ENCODE measurements at places on chromosomes 2 and 18.

- no peak for DNase-seq
Observed at GRCh38 chr2:101731221-101732054, 33.9 kb downstream of the MAP4K4 start.

DNA sequence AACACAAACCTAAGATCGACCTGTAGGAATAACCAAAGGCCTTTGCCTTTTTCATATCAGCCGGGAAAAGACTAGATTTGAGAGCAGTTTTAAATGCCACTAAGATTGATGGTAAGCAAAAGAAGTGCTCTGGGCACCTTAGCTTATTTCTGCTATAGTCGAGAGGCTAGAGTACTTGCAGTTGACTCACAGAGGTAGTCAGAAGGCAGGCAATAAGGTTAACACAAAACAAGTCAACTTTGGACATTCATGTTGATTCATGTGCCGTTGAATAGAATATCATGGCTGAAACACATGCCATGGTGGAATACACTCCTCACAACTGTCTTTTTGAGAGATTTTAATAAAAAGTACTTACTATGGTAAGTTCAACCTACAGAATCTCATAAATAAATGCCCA, 507.6 kb downstream of the ZEB2 start:
- DNase-seq = no peak

GRCh38 chr2:219455581-219455980, 20.9 kb downstream of the SPEG start:
- DNase-seq = no peak

- no peak for DNase-seq
Observed at GRCh38 chr2:42098571-42099437, 51.0 kb downstream of the PKDCC start.

- no peak for DNase-seq
Observed at GRCh38 chr18:65403534-65403933, 347.3 kb upstream of the CDH7 start.

GRCh38 chr18:74731097-74731496, 133.4 kb downstream of the ZNF407 start:
- no peak for DNase-seq

- no peak for DNase-seq
Observed at GRCh38 chr2:174486563-174487107, at the start of gene GPR155. GPR155 (minus strand) TSS chr2:174487029; CDS start chr2:174481956, 5,073 bp downstream.

DNA sequence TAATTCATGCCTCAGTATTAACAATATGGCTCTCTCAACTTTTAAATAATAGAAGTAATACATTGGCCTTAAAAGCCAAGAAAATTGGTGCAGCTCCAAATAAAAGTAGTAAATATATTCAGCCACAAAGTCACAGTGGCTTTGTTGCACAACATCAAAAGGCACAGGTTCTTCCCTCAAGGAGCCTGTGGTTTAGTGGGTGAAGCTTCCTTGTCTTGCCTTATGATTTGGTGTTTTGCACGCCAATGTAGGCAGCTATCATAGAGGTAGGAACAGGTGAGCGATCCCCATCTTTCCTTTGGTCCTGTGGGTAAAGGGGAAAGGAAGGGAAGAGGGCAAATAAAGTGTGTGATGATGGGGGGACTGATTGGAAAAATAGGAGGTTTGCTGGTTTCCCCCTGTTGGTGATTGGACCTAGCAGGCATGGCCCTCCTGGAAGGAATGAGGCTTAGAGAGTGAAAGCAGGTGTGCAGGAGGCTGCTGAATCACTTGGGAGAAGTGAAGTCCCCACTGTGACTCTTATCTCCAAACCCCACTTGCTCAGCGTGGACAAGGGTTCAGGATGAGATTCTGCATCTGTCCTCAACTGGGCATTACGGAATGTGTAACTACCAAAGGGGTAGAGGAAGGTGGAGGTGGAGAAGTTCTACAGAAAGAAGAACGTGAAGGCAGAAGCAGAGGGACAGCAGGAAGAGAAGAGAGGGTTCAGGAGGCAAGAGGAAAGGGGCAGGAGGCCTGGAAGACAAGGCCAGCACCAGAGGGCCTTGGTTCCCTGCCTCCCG, 20.1 kb upstream of the TNP1 start:
- no peak for DNase-seq

DNA sequence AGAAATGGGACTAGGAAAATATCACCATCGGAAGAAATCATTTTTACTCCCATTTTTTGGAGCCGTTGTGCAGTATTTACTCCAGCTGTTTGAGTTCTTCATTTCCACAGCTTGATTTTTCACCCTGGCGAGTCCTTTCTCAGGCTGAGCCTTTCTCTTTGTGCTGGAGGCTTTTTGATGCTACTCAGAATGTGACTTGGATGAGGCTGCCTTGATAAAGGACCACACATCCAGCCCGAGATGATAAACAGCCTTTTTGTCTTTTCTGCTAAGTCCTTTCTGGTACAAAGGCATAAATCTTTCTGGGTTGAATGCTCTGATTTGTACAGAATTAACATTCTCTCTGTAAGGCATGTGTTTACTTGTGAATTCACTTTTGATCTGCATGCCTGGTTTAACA, 17.6 kb upstream of the CTDP1 start:
- no peak for DNase-seq

DNA sequence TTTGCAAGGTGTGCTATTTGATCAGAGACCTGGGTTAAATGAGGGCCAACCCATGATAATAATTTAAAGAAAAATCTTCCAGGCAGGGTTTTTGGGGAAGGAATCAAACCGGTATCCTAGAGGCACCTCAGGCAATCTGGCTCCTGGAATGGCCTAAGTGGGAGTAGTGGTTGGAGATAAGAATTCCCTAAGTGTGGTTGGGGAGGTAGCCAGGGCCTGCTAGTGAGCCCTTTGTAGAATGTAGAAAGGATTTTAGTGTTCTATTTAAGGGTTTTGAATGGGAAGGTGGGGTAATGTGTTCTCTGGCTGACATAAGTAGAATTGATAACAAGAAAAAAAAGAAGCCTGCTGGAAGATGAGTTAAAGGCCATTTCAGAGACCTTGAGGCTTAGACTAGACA, 422.2 kb downstream of the XIRP2 start:
- no peak for DNase-seq

DNA sequence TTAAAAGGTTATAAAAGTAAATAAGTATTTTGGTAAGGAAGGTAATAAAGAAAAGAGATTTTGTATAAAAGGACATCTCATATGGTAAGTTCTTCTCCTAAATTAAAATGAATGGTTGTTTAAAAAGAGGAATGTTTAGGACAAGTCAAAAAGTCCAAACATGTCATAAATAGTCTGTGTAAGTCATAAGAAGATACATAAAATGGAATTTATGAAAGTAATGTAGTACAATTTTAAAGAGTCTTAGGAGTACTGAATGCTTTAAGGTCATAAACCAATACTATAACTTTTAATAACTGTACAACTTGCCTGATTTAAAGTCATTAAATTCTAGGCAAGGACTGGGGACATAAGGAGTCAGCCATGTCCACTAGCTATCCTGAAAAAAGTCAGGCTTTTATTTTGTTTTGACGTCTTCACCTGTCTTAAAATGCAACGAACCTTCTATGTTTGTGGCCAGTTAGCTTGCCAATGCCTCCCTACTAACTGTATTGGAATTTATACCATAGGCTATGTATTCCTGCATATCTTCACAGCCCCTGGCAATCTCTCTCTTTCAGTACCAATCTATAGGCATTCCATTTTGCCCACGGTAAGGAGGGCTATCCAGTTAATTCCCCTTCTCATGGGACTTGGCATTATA, 312.3 kb upstream of the LRRTM4 start:
- no peak for DNase-seq

- DNase-seq = no peak
Observed at GRCh38 chr2:239279508-239280295, 121.1 kb downstream of the HDAC4 start.

- DNase-seq = no peak
Observed at GRCh38 chr2:5495586-5495985, 196.6 kb upstream of the SOX11 start.

GRCh38 chr2:72984172-72984671, 66.9 kb downstream of the EMX1 start:
- no peak for DNase-seq

DNA sequence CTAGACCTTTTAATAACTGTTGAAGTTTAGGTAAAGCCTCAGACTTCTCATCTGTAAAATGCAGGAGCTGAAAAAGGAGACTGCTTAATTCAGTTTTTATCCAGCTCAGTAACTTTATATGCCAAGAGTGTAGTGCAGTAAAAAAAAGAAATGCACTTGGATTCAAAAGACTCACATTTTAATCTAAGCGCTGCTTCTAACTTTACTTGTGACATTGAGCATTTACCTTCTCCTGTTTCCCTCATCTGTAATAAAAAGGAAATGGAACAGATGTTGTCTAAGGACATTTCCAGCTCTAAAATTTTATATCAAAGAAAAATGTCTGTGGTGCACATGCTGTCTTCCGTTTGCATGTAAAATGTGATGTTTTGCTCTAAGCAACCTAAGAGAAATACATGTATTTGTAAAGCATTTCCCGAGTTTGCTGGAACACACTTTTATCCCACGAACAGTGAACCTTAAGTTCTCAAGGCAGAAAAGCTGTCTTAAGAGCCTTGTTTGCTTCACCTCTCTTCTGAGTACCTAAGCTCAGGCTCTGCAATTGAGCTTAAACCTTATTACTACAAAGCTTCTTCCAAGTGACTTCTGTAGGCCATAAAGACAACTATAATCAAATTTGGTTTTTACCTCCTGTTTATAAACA, 24.2 kb upstream of the TANK start:
- DNase-seq = no peak

- DNase-seq = peak; percentile 89
Observed at GRCh38 chr2:220847589-220847988, 724.5 kb downstream of the EPHA4 start.

GRCh38 chr2:79994965-79995364, 309.6 kb downstream of the LRRTM1 start:
- DNase-seq = no peak

GRCh38 chr2:206158563-206159345, 490 bp downstream of the NDUFS1 start:
- DNase-seq = no peak

DNA sequence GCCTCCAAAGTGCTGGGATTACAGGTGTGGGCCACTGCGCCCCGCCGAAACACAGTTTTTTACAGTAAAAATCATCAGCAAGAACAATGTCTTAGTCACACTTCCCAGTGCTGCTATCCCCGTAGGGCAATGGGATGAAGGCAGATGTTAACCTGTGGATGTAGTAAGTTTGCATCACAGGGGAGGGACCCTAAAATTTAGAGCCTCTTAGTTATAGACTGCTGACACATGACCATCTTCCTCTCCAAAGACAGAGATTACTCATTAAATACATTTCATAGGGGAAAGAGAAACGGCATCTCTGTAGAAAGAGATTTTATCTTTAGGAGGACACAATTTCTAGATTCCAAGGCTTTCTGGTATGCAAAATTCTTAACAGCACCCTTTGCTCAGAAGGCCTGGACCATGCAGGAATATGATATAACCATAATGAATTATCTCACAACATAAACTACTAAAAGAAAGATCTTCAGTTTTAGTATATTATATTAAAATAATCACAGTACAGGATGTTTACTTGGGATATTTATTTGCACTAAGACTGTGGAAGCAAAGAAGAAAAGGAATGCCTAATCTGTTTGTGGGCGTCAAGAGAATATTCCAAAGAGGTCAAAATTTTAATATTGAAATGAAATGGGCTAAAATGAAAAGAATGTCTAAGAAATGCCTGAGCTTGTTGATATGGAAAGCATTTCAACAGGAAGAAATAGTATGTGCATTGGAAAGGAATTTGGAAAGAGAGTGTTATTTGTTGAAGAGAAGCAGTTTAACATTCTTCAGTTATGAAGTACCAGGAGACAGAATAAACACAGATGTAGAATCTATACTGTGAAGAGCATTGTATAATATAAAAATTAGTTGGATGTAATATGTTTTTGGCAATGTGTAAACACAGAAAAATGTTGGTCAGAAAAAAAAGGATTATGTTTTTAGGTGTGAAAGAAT, 1228.3 kb upstream of the CHAC2 start:
- no peak for DNase-seq

GRCh38 chr2:176574484-176575236, 305.4 kb downstream of the MTX2 start:
- no peak for DNase-seq

- DNase-seq = no peak
Observed at GRCh38 chr2:190235101-190235500, 84.5 kb downstream of the HIBCH start.

DNA sequence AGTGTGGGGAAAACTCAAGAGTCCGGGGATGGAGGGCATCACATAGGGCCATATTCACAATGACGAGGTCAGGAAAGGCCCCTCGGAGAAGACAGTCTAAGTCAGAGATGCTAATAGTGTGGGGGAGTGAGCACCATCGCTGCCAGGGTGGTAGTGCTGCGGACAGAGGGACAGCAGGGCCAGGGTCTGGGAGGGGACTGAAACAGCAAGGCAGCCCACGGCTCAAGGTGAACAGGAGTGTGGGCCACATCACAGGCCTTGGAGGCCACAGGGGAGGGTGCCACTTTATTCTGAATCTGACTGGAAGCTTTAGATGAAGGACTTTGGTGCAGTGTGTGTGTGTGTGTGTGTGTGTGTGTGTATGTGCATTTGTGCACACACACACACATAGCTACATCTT, 130.9 kb upstream of the GLI2 start:
- no peak for DNase-seq

DNA sequence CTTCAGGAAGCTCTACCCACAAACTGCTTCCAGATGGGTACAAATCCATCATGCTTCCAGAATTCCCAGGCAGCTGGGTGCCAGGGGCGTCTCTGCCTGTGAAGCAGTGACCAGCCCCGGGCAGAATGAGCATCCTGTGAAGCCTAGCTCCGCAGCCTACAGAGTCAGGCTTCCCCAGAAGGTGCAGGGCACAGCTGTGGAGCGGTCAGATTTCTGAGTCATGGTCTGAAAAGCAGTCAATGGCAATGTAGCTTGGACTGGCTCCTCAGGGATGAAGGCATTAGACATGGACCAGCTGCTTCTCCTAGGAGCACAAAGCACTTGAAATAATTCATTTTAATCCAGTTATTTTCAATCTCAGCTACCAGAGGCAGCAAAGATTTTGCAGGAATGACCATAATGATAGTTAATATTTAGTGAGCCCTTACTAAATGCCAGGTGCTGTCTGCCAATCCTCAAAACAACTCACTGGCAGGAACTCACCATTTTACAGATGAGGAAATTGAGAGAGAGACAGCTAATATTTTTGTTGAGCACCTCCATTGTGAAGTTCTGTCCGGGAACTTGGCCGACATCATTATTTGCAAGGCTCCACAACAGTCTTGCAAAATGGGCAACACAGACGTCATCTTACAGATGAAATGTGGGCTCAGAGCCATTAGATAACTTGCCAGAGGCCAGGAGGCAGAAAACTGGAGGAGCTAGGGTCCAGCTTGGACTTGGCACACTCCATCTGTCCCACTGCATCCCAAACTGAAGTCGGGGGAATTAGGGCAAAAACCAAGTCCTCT, 31.7 kb downstream of the ACMSD start:
- no peak for DNase-seq

Data from kidney epithelial cell (primary cell).